ENCODE measurements at places on chromosomes 2 and 18. TPM values are rescaled to one million over a fixed set of nuclear protein-coding genes. Genes with fewer than 3 reads are reported as not detected.

DCDC2C gene
- total RNA-seq: not detected

ERMN gene
- not detected for total RNA-seq

ADAM23 gene
- total RNA-seq: 1.5 TPM

TXNDC2 gene
- total RNA-seq: 0.12 TPM

TMEM163 gene
- not detected for total RNA-seq

NAGK gene
- 49.2 TPM for total RNA-seq

SPIRE1 gene
- total RNA-seq: 16.9 TPM

DSEL gene
- total RNA-seq: 32.3 TPM

UGT1A3 gene
- total RNA-seq: not detected

FARSB gene
- total RNA-seq: 13.5 TPM

TNP1 gene
- not detected for total RNA-seq

VWC2L gene
- total RNA-seq: not detected

MALL gene
- 4.4 TPM for total RNA-seq

FBXO48 gene
- 0.43 TPM for total RNA-seq

QPCT gene
- 9.0 TPM for total RNA-seq

ST8SIA3 gene
- not detected for total RNA-seq

SLC14A1 gene
- under 0.01 TPM for total RNA-seq
